8988T (cell line): ENCODE measurements at places on chromosomes 5 and 9.
A peak's percentile ranks its signal among the peaks of the same experiment; 100 is the strongest.

GRCh38 chr5:112221128-112221527 is 197.9 kb downstream of the EPB41L4A start:
- DNase-seq, result no peak

DNA sequence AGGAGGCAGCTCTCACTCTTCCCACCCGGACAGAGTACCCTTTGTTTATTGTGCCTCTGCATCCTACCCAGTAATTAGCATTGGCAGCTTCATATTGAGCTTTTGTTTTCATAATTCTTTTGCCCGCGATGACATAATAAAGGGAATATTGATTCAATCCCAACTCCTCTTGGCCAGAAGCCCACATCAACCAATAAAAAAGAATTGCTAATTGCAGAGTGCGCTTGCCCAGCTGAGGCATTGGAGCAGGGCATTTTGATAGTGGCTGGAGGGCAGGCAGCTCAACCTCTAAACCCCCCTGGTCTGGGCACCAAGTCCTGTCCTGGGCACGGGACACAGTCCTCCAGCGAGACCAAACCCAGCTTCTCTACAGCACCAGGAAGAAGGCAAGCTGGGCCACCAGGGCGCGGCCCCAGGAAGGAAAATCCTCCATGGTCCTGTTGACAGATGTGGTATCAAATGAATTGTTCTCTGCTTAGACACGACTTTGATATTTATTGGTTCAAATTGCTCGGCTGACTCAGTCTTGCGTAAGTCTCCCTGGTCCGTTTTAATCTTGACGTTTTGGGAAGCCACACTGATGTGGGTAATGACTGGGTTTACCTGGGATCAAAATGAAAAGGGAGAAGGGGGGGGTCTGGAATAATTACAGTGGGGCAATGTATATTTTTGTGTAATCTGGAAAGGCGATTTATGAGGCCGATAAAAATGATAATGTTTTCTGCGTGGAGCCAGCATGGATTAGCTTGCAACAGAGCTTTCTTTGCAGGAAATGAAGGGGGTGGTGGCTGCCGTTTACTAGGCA is 220.7 kb upstream of the MSX2 start:
- DNase-seq, result peak; percentile 23

- no peak for DNase-seq
These were observed 18.5 kb downstream of the TMC1 start for GRCh38 chr9:72539824-72540347.

GRCh38 chr5:136030956-136031611 is 2.3 kb downstream of the TGFBI start:
- no peak for DNase-seq

- DNase-seq, result no peak
These were observed 200.0 kb downstream of the NR2F1-AS1 start for GRCh38 chr5:93381057-93381456.

DNA sequence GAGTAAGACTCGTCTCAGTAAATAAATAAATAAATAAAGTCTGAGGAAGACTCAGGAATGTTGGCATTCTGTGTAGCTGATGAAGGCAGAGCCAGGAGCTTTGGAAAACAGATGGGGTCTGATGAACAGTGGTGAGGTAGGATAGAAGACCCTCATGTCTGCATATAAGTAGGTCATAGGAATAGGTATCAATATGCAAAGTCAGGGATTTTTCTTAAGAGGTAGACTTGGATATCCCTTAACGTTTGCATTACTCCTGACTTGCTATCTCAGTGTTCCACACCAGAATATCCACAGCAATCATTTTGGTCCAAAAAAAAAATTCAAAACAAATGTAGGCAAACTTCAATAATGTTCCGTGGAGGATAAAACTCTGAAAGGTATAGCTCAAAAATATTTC is 31.3 kb upstream of the ZFYVE16 start:
- DNase-seq, result no peak
